AG09309 (cell line): ENCODE measurements at places on chromosomes 6 and 20.
A peak's percentile ranks its signal among the peaks of the same experiment; 100 is the strongest.

- DNase-seq: peak; percentile 21
These were observed 26.0 kb downstream of the PTGIS start for GRCh38 chr20:49541733-49542513.

DNA sequence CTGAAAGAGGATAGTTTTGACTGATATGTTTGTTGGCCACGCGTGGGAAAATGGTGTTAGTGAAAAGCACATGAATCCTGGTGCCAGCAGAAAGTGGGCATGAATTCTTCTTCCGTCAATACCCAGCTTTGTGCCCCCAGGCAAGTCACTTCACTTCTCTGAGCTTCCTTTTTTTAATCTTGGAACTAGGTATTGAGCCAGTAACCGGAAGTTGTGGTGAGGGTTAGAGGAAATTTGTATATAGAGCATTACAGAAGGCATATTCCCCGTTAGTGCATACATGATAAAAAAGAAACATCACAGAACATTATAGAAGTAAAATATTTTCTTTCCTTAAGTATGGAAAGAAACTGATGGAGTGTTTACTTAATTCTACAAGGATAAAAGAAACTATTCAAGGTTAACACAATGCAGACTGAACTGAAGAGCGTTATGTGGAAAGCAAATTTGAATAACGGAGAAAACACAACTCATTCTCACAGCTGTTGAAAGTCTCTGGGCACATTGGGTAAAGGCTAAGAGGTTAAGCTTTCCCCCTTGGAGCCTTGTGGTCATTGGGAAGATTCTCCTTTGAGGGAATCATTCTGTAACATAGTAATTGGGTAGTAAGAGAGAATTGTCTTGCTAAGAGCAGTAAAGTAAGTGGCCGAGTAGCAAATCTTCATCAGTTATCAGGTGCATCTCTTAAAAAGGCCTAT, 223.1 kb downstream of the BCAS1 start:
- DNase-seq: no peak

DNA sequence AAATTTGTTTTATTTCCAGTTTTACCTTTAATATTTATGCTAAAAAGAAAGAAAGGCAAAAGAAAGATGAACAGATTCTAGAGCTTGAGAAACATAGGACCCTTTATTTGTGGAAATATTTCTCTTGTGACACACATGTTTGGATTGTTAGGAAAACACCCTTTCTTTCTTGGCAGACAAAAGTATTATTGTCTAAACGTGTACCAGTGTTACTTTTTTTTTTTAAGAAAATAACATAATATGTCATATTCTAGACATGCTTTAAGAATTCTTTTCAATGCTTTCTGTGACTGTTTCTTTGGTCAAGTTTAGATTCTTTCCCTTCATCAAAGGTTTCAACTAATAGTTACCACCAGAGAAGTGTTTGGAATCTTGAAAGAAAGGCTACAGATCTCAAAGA, 183.4 kb upstream of the CNR1 start:
- no peak for DNase-seq

DNA sequence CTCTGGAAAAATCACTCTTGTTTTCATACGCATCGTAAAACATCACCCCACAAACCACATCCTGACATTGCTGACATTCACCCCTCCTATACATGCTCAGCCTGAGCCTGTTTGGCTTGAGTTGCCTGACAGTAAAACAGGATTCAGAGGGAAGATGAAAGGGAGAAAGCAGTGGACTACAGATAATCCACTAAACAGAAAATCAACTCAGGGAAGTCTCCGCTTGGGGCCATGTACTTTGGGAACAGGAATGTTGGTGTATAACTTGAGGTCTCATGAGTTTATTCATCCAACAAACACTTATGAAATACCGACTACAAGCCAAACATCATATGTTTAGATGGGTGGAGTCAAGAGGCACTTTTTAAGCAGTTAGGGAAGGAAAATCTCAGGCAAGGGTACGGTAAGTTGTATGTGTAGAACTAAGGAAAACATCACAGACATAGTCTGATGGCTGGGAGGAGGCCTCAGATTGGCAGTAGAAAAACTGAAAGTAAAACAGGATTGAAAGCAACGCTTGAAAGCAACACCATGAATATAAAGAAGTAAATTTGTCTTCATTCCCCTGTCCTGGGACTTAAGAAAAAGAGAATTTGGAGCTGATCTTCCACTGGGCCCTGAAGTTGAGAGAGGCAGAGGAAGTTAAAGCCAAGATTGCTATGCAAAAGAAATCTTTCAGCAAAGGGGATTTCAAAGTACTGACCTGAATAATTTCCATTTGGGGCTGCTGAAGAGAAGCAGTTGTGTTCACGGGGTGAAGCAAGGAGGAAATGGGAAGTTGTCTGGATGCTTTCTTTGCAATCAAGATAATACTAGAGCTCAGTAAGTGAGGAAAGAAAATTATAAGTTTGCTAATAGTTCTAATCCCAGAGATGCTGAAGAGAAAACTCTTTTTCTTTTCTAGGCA, 28.8 kb downstream of the PDE7B start:
- peak; percentile 49 for DNase-seq

- DNase-seq: peak; percentile 16
These were observed 158.6 kb upstream of the MLN start for GRCh38 chr6:33962246-33963027.

GRCh38 chr6:68655028-68655427, 19.9 kb downstream of the ADGRB3 start:
- no peak for DNase-seq

DNA sequence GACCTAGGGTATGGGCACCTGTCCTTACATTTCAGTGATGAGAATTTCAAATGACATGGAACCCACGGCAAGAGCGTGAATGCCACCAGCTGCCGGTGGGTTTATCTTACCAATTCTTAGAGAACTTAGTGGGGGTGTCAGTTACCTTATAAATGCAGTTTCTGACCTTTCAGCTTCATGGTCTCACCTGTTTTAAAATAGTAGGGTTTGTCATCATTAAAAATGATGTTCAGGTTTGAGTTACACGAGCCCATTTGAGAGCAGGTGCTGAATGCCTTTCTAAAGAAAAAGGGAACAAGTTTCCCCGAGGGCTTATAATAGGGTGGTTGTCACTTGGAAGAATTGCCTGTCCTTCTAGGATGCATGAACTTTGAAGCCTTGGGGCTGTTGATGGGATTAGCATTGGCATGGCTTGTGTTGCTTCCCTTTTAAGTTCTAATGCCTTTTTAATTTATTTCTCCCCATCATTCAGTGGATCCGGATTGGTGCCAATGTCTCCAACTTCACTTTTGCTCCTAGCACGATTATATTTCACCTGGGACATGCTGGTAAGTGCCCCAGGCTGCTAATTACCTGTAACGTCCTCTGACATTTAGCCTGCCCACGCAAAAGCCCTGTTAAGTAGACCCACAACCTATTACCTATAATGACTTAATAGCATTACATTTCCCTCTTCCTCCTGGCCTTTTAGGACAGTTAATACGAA, 27.9 kb downstream of the GHRH start:
- no peak for DNase-seq

DNA sequence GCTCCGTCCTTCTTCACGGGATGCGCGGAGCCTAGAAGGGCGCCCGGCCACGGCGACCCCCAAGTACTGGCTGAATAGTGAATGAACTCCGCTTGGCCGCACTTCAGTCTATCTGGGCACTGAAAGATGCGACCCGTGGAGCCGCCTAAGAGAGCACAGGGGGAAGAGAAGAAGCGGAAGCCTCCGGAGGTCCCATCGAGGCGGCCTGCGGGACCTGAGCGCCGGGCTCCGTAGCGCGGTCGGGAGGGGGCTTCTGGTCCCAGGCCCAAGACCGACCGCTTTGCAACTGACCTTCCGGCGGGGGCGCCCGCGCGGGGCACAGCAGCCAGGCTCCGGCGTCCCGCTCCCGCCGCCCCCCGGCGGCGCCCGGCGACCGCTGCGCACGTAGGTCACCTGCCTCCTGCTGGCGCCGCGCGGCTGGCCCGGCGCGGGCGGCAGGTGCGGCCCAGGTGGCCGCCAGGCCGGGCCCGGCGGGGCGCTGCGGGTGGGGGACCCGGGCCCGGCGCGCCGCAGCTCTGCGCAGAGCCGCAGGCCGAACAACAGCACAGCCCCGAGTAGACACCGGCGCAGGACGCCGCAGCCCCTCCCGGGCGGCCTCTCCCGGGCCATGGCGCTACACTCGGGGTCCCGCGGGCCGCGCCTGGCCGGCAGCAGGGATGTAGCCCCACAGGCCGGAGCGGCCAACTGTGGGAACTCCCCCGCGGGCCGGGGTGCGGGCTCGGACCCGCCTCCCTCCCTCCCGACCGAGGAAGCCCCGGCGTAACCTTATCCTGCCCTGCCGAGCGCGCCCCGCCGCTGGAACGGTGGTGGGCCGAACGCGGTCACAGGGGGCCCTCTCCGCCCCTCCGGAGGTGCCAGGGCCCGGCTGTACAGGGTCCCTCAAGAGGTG, at the start of gene METTL24:
Gene METTL24, minus strand, starts transcription at position 686 of the 889 bp plus-strand sequence. Its CDS starts 77 bp downstream, at position 609.
- DNase-seq: no peak

- no peak for DNase-seq
These were observed 319.2 kb upstream of the MOCS1 start for GRCh38 chr6:40253420-40253819.

DNA sequence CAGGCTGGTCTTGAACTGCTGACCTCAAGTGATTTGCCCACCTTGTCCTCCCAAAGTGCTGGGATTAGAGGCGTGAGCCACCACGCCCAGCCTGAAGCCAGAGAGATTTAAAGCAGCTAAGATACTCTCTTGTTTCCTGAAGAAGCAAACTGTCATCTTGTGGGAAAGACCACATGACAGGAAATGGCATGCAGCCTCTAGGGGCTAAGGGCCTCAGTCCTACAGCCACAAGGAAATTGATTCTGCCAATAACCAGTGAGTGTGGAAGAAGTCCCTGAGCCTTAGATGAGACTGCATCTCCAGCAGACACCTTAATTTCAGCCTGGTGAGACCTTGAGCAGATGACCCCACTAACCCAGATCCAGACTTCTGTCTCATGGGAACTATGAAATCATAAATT, 40.9 kb downstream of the KIZ start:
- DNase-seq: no peak

DNA sequence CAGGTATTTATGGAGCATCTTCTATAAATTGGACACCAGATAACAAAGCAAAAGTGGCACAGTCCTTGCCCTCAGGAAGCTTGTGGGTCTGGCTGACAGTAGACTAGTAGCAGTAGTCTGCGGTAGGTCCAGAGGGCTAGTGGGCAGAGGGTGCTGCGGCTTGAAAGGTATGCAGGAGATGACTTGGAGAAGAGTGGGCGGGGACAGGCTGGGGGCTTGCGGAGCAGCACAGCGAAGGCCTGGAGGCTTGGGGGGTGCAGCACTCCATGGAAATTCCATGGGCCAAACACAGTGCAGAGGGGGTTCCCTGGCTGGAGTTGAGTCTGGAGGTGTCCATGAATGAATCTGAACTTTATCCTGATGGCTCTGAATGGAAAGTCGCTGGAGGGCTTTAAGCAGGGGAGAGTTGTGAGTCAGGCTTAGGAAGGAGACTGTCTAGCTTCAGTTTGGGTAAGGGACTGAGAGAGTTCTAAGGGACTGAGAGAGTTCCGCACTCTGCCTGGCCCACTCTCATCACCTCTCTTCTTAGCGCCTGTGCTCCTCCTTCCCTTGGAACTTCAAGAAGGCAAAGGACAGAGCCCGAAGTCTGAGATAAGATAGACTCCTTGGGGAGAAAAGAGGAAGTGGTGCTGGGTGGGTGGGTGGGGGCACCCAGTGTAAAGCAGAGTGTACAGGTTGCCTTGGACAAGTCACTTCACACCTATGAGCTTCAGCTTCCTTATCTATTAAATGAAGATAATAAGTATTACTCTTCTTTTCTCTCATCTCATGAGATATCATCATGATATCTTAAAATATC, 8.8 kb downstream of the PKIG start:
- no peak for DNase-seq

DNA sequence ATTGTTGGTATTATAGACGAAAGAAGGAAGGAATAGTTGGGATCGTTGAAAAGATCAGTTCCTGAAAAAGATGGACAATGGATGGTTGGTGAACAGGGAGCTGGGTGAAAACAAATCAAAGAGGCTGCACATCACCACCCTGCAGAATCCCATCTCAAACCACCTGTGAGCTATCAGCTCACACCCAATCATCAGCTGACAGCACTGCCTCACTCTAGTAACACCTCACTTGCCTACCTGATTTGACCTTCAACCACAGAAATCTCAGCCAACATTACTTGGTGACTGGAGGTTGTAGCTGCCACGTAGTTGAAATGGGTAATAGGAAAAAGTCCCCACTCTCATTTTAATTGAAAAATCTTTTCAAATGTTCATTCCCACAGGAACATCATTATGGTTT, 101.8 kb upstream of the DST start:
- DNase-seq: no peak

GRCh38 chr20:53492212-53492611, 101.4 kb downstream of the ZNF217 start:
- no peak for DNase-seq

GRCh38 chr6:139311831-139312230, 20.0 kb upstream of the TXLNB start:
- DNase-seq: no peak

- no peak for DNase-seq
These were observed at the start of gene KCNK17 for GRCh38 chr6:39314273-39314795. Gene KCNK17, minus strand, starts transcription at chr6:39314419. Its CDS starts 99 bp downstream, at chr6:39314320.

DNA sequence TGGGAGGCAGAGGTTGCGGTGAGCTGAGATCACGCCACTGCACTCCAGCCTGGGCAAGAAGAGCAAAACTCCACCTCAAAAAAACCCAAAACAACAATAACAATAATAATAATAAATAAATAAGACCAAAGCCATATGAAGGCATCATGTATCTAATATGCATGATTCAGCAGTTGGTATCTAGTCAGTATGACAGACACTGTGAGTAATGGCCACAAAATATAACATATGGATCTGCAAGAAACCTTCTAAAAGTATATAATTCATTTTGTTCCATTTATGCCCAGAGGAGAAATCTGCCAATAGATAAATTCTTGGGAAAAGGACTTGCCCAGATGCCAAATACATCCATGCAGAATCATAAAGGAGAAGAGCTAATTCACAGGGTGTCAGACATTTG, 252.3 kb downstream of the BTBD9 start:
- DNase-seq: no peak

GRCh38 chr6:139133262-139134063, 1.4 kb upstream of the HECA start:
- no peak for DNase-seq

DNA sequence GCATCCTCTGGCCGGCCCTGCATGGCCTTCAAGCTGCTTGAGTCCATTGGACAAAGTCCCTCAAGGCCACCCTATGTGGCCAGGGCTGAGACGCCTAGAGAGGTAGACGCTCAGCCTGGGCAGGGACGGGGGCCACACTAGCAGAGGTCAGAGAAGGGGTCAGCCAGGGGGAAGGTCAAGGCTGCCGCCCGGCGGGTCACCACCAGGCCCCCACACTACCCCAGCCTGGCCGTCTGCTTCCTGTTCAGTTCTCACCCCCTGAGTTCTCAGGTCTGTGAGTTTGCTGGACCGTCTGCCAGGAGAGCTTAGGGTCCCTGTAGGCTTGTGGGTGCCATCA, 37.3 kb downstream of the NTSR1 start:
- no peak for DNase-seq

DNA sequence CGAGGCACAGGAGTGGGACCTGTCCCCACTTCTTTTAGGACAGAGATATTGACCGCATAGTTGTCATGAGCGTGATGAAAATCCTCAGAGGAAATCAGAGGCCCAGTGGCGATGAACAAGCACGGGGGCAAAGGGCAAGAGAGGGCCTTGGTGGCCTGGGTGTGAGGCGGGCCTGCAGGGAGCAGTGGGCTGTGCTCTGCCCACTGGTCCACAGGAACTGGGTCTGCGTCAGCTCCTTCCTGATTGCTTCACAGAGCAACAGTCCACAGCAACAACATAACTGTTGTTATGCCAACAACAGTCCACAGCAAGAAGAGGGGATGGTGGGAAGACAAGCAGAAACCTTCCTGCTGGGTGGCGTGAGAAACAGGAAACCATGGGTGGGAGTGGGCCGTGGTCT, 335.6 kb downstream of the ZFAND3 start:
- no peak for DNase-seq
